Activated naive CD4-positive, alpha-beta T cell treated with anti-CD3 and anti-CD28 coated beads, Interleukin-2, amount 10 ng/mL, durations not matched to agents 7 days and 5 days (primary cell): ENCODE measurements at places on chromosomes 7 and 10.
A peak's percentile ranks its signal among the peaks of the same experiment; 100 is the strongest.

GRCh38 chr7:36387435-36388231 lies 2.0 kb upstream of the ANLN start:
- no peak for DNase-seq

DNA sequence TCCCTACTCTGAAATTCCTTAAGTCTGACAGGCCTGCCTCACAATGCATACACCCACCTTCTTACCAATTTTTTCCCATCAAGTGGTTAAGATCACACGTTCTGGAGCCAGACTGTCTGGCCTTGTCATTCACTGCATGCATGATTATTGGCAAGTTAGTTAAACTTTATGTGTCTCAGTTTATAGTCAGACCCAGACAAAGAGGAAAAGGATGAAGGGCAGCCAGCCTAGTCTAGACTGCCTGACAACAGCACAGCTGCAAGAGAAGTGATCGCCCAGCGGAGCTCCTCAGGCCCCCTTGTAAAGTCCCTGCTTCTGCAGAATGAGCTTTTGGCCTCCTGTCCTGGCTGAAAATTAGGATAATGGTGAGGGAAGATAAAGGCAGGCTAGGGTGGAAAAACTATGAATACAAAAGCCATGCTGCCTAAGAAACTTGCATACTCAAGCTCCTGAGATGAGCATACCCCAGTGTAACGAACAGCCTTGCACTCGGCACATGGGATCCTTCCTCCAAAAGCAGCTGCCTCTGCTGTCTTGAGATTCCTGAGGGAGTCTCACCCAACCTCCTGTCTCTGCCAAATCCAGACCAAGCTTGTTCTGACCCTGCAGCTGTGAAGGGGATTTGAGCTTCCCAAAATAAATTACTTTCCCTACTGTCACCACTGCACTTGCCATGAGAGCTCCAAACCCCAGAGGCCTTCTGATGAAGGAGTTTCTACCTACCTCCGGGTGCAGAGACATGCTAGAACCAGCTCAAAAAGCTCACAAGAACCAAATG lies 26.7 kb upstream of the MRLN start:
- no peak for DNase-seq

GRCh38 chr10:131068760-131069159 lies 242.8 kb downstream of the TCERG1L start:
- DNase-seq: no peak

- DNase-seq: no peak
Observed at GRCh38 chr7:2637505-2638223, 5.9 kb downstream of the TTYH3 start.

DNA sequence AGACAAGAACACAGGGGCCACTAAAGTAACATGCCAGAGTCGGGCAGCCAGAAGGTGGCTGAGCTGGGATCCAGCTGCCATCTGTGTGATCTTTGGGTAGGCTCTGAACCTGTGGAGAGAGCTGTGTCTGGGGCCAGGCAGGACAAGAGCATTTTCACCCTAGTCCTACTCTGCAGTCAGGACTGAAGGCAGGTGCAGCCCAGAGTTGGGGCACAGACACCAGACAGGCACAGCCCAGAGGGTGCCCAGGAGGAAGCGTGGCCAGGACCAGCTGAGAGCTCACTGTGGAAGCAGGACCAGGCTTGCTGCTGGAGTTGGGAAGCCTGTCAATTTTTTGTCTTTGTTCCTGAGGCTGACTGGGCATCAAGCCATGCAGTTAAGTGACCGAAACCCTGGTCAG lies 113.6 kb downstream of the ADCY1 start:
- no peak for DNase-seq

DNA sequence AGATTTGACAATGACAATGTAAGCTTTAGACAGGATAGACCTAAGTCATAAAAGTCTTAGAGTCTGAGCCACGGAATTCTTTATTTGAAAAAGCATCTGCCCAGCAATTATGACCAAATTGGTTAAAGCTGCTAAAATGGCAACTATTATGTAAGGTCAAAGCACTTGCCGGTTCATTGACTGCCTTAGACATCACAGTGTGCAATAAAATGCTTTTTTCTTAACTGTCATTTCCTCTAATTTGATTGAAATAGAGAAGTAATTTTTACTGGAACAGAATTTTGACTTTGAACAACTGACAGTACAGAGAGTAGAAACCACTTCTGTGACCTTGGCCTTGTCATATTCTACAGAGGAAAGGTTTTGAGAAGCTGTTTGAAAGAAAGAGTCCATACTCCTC lies 142.9 kb downstream of the THSD7A start:
- DNase-seq: no peak

DNA sequence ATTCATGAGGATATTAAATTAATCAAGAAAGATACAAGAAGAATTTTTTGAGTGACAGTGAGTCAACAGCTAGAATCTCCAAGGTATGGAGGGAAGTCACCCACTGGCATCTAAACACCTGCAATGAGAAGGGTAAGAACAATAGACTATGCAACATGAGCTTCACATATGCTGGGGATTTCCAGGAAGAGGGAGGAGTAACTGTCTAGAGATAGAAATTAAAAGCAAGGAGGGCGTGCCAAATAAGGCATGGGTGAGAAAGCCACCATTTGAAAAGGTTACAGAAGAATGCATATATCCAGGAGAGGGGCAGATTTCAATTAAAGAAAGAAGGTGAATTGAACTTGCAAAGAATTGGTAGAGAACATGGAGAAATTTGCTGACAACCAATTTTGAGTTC lies 365.7 kb downstream of the GPR37 start:
- DNase-seq: no peak

DNA sequence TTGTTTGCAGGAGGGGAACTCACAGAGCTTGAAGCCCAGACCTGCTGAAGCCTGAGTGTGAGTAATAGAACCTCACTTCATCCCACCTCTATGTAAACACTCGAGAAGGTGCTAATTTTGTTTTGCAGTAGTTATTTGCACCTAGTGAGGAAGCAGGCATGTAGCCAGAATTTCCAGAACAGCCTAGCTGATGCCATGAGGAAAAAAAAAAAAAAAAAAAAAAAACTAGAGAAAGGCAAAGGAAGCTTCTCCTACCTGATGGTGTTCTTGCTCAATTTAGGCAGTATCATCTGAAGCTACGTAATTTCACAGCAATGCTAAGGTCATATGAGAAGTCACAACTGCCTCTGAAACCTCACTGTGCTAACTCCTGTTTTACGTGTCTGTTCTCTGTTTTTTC lies 13.6 kb upstream of the GPR37 start:
- DNase-seq: no peak

- DNase-seq: no peak
Observed at GRCh38 chr10:4776234-4776638, 49.8 kb upstream of the AKR1E2 start.

DNA sequence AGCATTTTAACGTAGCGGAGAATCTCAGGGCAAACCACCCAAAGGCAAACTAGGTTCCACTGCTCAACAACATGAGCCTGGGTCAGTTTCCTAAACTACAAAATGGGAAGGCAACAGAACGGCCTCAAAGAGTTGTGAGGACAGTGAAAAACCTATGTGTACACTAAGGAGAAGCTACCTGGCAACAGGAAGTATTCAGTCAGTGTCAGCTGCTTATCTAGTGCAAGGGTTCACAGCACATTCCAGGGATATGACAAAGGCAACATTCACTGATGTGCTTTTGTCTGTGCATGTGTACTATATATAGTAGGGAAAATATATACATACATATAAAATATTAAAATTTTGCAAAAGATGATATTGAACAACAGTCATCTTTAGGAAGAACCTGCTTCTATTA lies 17.2 kb downstream of the NUDCD3 start:
- no peak for DNase-seq

DNA sequence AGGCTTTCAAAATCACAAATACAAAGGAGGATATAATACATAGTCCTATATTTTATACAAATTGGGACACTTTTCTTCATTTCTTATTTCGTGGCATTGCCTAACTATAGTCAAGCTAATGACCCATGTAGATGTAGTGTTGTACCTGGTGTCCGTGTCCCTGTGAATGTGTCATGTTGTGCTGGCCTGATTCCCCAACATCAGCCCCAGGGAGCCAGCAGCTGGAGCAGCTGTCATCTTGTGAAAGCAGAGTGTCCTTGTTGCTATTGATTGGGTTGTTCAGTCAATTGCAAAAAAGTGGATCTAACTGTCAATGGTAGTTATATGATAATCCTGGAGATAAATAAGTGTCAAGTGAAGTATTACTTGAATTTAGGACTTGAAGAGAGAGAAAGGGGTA lies 86.3 kb downstream of the KAT6B start:
- no peak for DNase-seq

DNA sequence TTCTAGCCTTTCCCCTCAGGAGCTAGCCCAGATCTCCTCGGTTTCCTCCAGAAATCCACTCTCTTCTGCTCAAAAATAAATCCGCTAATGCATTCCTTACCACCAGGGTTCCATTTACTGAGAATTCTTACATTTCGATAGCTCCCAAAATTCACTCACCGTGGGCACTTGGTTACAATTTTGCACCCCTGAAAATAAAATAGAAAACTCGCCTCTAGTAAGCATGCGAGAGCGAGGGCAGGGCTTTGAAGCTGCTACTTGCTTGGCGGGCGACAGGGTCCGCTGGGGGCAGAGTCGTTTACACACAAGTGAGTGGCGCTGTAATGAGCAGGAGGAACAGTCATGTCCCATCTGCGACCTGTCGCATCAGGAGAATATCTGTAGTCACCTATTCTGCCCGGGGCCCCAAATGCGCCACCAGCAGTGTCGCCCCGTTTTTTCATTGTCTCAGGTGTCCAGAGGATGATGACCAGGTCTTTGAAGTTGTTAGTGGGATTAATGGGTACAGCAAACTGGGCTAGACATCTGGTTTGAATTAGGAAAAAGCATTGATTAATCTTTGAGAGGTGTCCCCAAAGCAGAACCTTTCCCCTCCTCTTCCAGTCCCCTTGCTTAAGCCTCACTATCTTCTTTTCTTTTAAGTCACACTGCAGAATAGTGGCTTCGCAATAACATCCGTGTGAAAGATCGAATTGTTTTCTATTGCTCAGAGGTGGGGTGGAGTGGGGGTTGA lies 1.2 kb upstream of the MEOX2 start:
- DNase-seq: no peak

DNA sequence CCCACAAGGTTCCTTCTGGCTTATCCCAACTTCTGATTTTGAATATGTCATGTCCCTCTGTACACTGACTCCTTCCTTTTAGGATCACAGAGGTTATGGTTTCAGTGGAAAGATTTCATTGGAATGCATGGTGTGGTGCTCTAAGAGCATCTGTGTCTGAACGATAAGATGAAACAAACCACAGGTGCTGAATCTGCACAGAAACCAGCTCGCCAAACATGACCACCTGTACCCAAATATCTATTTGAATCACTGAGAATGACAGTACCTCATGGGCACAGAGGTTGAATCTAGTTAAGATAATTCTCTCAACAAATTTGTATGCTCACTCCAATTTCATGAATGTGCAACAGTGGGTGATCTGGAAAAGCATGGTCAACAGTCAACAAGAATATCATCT lies 105.3 kb downstream of the DGKI start:
- no peak for DNase-seq

DNA sequence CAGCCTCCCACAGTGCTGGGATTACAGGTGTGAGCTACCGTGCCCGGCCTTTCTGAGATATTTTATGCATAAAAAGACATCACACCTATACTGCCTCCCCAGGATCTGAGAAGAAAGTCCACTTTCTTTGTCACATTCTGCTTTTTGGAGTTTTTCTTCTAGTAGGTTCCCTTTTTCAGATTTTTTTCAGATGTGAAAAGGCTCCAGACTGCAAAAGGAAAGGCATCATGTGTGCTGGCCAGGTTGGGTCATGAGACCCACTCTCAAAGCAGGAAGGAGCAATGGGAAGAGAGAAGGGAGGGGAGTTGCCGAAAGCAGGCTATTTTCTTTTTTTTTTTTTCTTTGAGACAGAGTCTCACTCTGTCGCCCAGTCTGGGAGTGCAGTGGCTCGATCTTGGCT lies 10.8 kb downstream of the BLVRA start:
- no peak for DNase-seq

DNA sequence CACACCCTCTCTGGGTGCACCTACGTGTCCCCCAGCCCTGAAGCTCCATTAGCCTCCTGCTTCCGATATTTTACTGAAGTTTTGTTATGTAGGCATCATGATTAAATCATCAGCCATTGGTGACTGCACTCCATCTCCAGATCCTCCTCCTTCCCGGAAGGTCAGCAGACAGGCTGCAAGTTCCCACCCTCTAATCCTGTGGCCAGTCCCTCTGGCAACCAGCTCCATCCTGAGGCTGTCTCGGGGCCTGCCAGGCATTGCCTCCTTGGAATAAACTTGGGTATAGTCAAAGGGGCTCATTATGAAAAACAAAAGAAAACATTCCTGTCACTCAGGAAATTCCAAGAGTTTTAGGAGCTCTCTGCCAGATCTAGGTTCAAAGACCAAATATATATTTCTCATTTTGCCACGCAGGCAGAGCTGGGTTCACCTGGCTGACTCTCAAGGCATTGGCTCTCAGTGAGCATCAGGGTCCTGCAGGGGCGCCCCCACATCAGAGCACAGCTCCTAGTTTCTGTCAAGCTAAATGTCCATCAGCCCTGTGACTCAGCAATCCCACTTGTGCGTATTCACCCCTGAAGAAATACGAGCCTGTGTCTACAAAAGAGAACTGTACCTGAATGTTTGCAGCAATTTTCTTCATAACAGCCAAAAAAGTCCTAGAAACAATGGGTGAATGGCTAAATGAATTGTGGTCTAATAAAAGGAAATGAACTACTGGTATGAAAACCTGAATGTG lies 27.4 kb upstream of the TMEM72 start:
- no peak for DNase-seq

- DNase-seq: no peak
Observed at GRCh38 chr7:115844857-115845256, 185.7 kb downstream of the TFEC start.

DNA sequence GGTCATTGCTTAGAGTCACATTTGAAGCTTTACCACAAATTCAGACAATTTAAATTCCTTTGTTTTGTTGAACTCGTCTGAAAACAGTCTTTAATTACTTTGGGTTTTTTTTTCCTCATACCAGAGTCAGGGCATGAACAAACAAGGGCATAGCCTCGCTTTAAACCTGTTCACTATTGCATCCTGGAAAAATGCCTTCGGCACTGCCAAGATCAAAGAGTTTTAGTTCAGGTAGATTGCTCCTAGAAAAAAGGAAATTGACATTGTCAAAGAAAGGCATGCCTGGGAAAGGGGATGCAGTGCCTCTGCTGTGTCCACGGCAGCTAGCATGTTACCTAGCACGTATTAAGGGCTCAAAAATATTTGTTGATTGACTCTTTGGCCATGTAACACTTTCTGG lies 235.1 kb downstream of the ARHGAP21 start:
- DNase-seq: no peak

GRCh38 chr7:91089382-91089963 lies 174.8 kb upstream of the FZD1 start:
- DNase-seq: no peak

- peak; percentile 31 for DNase-seq
Observed at GRCh38 chr7:23287612-23288011, 11.5 kb upstream of the MALSU1 start.

DNA sequence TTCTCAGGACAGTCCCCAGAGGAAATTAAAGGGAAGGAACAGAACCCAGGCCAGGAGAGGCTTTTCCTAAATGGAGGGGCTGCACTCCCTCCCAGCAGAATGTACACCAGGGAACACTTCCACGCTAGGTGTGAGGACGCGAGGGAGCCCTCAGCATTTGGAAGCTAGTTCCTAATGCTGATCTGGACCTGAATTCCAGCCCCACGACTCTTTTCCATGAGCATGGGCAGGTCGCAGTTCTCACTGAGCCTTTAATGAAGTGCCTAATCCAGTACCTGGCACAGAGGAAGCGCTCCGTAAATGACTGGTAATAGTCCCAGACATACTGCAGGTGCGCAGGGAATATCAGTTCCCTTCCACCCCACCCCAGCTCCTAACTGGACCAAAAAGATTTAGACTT lies 1.1 kb downstream of the ALOX5 start:
- no peak for DNase-seq
